Ureter (tissue), 1 donor: ENCODE measurements at places on chromosomes 1 and 21.

DNA sequence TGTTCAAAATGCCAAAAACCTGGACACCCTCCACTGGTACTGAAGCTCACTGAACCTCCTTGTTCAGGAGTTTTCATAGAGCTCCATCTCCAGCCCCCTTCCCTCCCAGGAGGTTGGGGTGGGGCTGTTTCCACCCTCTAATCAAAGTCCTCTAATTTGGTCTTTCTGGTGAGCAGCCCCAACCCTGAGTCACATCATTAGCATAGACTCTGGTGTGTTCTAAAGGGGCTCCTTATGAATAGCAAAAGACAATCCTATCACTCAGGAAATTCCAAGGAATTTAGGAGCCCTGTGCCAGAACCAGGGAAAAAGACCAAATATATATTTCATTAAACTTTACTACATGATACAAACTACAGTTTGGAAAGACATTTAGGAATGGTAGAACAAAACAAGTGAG, 13.2 kb upstream of the UBE4B start:
- no peak for DNase-seq

- DNase-seq = no peak
Measured at GRCh38 chr21:37531431-37531932, 164.9 kb downstream of the DYRK1A start.

- DNase-seq = no peak
Measured at GRCh38 chr1:51344602-51345299, 14.4 kb upstream of the TTC39A start.

GRCh38 chr1:54459726-54460191, 53.6 kb upstream of the SSBP3 start:
- DNase-seq = no peak

DNA sequence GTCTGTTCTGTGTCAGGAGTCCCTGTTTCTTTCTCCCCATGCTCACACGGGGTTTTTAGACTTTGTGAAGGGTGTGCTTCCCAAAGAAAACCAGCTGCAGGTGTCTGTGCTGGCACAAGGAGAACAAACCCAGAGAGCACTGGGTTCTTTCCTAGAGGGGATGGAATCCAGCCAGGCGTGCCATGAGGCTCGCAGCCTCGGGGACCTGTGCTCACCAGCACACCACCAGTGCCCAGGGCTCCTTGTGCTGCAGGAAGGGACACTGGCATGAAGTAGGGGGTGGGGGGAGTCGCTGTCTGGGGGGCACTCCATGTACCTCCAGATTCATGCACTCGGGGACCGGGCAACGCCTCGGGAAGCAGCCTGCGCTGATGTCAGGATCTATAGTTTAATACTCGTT, 57.9 kb downstream of the AGPAT3 start:
- no peak for DNase-seq

DNA sequence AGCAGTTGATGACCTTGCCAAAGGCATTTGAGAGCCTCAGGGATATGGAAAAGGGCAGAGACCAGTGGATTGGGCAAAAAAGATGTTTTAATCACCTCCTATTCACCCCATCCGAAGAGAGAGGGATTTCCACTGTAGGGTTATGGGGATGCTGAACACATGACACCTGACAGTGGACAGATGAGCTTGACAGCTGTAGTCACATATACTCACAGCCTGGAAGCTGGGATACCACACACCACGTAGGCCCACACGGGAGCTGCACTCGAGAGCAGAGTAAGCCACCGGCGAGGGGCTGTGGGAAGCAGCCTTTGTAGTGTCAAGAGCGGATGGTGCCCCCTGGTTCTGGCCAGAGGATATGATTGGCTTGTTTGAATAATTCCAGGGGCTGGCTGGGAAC, 20.0 kb downstream of the ZBTB40 start:
- no peak for DNase-seq

GRCh38 chr21:34348890-34349519, 14.8 kb upstream of the KCNE2 start:
- no peak for DNase-seq

- DNase-seq = peak; percentile 53
Measured at GRCh38 chr1:205013683-205014367, 29.2 kb upstream of the CNTN2 start.

DNA sequence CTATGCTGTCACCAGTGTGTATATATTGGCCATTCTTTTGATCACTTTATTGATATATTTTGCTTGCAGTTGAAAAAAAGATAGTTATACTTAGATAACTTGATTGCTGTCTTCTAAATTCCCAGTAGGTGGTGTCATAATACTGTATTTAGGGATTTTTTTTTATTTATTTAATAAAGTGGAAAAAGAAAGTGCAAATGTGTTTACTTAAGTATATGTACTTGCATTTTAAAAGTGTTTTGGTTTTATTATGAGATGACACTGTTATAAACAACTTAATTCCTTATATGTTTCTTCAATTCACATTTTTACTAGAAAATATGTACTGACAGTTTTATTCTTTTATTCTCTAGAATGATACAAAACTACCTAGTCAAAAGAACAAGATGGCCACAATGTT, 164.8 kb downstream of the USP25 start:
- DNase-seq = no peak

DNA sequence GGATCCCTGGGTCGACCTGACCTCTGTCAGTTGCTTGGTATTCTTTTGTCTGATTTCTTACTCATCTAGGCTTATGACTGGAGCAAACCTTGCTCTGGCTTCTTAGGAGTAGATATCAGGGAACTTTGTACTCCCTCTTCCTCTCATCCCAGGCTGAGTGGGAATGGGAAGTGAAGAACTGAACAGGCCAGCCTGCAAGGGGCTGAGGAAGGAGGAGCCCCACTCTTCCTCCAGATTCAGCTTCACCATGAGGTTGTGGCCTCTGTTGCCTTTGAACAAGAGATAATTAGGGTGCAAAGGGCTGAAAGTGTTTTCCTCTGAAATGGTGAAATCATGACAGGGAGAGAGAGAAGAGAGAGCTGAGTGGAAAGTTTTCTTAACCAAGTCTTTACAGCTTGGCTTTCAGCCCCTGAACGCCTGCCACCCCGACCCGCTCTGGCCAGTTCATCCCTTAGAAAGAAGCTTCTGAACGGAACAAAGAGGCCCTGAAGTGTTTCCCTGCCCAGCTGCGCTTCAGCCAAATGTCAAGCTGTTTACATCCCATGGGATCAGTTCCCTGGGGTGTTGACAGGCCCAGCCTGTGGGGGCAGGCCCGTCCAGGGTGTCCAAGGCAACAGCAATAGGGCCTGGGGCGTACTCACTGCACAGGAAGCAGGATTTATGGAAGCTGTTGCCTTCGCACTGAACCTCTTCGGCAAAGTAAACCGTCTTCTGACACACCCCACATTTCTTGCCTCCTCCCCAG, 11.2 kb downstream of the CSRP1 start:
- DNase-seq = peak; percentile 88

- DNase-seq = no peak
Measured at GRCh38 chr1:78070758-78071157, 25.0 kb downstream of the GIPC2 start.

DNA sequence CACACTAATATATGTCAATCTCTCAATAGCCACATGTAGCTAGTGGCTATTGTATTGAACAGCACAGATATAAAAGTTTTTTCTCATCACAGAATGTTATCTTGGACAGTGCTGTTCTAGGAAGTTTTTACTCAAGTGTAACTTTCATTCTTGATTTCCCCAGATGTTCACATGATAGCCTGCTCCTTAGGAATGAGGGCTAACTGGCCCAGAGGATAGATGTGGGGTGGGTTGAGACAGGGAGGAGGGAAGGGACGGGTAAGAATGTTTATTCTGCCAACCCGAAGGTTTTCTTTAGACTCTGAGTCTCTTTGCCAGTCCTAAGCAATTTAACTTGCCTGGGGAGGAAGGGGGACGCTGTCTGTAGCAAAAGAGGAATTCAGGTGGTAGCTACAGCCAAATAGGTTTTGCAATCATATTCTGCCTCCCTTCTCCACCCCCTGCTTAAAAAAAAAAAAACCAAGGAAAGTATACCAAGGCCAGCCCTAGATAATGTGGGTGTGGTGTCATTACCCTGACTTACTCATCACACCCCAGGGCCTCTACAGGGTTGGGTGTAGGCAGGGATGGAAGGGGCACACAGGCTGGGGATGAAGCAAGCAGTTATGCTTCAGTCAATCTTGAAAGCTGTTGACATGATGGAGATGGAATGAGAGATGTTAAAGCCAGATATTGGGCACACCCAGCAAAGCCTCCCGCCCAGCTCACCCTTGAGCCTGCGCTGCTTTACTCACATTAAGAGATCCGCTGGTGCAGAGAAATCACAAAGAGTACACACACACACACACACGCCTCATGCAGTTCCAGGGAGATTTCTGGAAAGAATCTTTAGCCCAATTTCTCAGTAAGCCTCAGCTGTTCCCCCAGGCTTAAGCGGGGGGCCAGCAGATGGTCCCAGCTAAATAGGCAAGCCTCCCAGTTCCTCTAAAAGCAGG, 59.9 kb downstream of the PLXNA2 start:
- peak; percentile 79 for DNase-seq

GRCh38 chr1:981491-981954, 370 bp downstream of the PERM1 start:
- no peak for DNase-seq

GRCh38 chr1:29599071-29599470, 362.7 kb downstream of the PTPRU start:
- DNase-seq = no peak

GRCh38 chr1:203320591-203321272, 15.4 kb downstream of the BTG2 start:
- peak; percentile 83 for DNase-seq

GRCh38 chr21:15825700-15826099, 95.9 kb downstream of the USP25 start:
- DNase-seq = no peak

- no peak for DNase-seq
Measured at GRCh38 chr1:161046605-161047228, 940 bp upstream of the USF1 start.

- DNase-seq = no peak
Measured at GRCh38 chr1:12179111-12179519, 12.3 kb downstream of the TNFRSF1B start.

DNA sequence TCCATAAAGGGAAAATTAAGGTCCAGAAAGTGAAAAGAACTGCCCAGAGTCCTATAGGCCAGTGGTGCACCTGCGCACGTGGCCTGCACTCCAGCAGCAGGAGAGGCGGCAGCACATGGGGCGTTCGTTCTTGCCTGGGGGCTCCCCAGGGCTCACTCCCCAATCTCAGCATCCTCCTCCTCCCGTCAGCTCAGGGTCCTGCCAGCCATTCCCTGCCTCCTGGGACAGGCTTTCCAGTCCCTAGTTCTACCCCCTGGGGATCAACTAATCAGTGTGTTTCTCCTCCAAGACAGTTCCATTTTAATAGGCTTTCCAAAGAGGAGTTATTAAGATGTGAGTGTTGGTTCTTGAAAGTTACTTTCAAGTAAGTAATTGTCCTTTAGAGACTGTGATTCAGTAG, 1.2 kb upstream of the A3GALT2 start:
- DNase-seq = no peak

DNA sequence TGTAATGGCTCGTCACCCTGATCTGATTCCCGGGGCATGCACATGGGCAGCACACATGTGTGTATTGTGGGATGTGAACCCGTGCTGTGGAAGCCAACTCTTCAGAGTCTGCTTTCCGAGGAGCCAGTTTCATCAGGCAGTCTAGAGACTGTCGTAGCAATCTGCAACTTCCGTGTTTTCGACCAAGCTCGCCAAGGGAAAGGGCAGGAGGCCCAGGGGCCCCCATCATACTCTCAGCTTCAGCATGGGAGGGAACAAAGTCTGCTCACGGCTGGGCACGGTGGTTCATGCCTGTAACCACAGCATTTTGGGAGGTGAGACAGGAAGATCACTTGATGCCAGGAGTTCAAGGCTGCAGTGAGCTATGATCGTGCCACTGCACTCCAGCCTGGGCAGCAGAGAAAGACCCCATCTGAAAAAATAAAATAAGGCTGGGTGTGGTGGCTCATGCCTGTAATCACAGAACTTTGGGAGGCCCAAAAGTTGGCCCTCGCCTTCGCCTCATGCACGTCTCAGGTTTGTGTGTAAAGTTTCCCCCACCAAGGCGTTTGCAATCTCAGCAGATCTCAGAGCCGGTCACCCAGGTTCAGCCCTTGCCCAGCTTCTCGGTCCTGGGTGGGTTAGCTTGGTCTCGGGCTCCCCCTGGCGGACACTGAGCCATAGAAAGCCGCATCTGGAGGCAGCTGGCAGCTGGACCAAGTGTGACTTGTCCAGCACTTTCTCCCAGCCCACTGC, 48.5 kb upstream of the SLC25A33 start:
- peak; percentile 94 for DNase-seq

DNA sequence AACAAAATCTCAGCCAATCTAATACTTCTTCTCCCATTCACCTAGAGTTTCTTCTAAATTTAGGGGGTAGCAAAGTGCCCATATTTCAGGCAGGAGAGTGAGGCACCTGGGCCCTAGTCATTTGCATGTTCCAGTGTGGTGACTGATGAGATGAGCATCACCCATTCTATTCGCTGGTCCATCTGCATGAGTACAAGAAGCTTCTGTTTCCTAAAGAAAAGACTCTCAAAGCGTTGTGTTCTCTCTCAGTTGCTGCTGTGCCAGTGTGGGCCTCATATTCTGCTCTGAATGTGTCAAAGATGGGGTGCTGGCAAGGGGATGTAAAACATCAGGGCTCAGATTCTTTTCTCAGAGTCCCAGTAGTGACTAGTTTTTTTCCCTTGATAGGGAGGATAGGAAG, 16.1 kb upstream of the DPYD start:
- no peak for DNase-seq

GRCh38 chr1:109500941-109501381, 7.1 kb downstream of the CYB561D1 start:
- no peak for DNase-seq

GRCh38 chr1:153553830-153554541, 4.9 kb upstream of the S100A3 start:
- DNase-seq = no peak
